Activated B cell treated with CpG ODN at 0.5 μM for 24 hours (primary cell): ENCODE measurements at places on chromosomes 7 and 10.

DNA sequence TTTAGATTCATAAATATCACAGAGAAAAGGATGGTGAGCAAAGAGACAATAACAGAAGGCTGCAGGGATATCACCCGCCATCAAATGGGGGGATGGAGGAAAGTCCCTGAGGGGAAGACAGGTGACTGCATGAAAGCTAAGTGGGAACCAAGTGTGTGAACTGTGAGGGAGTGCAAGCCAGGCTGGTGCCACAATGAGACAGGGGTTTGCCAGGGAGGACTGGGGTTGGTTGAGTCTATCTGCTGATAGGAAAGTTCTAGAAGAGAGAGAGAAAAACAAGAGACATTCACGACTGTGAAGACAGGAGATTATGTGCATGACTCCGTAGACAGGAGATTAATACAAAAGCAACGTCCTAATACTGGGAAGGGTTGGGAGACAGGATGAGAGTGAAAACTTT, 376.4 kb downstream of the PARD3 start:
- H3K27ac ChIP-seq: no peak overlapping the region
- H3K27me3 ChIP-seq: no peaks in the 10 kb centered on the region
- H3K4me3 ChIP-seq: no peak overlapping the region
- H3K4me1 ChIP-seq: no peaks in the 10 kb centered on the region

DNA sequence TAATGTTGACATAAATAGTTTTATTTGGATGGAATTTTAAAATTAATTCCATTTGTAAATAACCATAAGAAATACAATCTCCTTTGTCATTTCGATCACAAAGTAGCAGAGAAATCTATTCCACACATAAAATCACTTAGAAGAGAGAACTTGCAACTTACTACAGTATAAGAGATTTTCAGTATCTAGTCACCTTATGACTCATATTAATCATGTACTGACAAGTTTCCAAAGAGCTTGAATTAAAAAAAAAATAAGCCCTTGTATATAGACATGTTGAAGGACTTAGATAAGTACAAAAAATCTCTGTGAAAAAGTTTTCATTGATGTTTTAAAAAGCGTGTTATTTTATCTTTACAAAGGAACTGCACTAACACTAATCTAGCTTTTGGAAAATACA, 207.1 kb upstream of the ETV1 start:
- H3K4me3 ChIP-seq: no peak overlapping the region
- H3K36me3 ChIP-seq: no peaks in the 10 kb centered on the region
- DNase-seq: no peak
- H3K27me3 ChIP-seq: no peaks in the 10 kb centered on the region

GRCh38 chr10:108721874-108722273, 1201.4 kb downstream of the XPNPEP1 start:
- no peak overlapping the region for H3K4me3 ChIP-seq
- DNase-seq: no peak
- H3K27ac ChIP-seq: no peak overlapping the region
- no peaks in the 10 kb centered on the region for H3K4me1 ChIP-seq
- no peaks in the 10 kb centered on the region for H3K36me3 ChIP-seq

DNA sequence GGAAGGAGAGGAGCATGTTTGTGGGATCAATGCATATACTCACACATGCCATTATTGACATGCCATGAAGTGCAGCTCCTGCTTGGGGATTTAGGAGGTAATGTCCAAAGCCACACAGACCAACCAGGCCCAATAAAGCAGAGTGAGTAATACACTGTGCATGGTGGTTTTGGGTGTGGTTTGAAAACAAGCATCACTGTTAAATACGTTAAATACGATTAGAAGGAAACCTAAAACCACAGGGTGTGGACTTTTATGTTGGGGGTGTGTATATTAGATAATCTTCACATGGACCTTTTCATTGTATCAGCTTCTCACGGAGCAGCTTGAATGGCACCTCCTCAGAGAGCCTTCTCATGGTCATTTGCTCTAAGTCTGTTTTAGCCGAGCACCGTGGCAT, 10.4 kb upstream of the EIF3A start:
- H3K36me3 ChIP-seq: no peaks in the 10 kb centered on the region
- DNase-seq: no peak
- H3K27me3 ChIP-seq: no peaks in the 10 kb centered on the region
- peak overlapping the region; percentile 15 for H3K4me3 ChIP-seq

DNA sequence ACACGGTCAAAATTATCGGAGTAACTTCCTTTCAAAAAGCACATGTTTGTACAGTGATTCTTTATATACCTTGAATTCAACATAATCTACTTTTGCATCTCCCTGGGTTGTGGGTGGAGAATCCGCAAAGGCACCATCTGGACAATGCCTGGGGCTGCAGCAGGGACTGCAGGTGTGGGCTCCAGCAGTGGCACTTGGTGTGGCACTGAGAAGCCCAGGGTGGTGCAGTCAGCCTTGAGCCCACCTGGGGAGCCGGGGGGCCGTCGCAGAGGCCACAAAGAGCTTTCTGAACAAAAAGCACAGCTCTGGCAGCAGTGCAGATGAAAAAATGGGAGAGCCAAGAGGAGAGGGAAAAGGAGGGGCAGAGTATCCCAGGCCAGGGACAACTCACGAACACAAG, 22.2 kb downstream of the PARD3 start:
- peaks cover 3% of the 10 kb centered on the region for H3K27me3 ChIP-seq
- H3K4me3 ChIP-seq: no peak overlapping the region
- no peak for DNase-seq

GRCh38 chr10:62268027-62268398, 631 bp downstream of the RTKN2 start:
- H3K4me1 ChIP-seq: peaks cover 13% of the 10 kb centered on the region
- no peak overlapping the region for H3K27ac ChIP-seq
- DNase-seq: no peak

DNA sequence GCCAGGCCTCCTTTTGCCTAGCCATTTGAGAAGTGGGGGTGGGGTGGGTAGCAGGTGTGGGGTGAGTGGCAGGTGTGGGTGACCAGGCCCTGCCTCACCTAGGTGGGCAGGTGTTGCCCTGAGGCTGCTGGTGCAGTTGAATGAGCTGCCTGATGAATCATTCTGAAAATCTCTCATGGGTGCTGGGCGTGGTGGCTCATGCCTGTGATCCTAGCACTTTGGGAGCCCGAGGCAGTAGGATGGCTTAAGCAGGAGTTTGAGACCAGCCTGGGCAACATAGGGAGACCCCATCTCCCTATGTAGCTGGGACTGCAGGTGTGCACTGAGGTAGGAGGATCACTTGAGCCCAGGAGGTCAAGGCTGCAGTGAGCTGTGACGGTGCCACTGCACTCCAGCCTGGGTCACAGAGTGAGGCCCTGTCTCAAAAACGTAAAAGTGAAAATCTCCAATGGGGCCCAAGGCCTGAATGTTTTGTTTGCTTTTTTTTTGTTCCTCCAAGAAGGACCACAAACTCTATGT, 17.7 kb downstream of the TSPAN14 start:
- peaks cover 71% of the 10 kb centered on the region for H3K4me1 ChIP-seq
- H3K36me3 ChIP-seq: peaks cover 27% of the 10 kb centered on the region
- no peak for DNase-seq
- peak overlapping the region; percentile 44 for H3K4me3 ChIP-seq
- peak overlapping the region; percentile 90 for H3K27ac ChIP-seq

- peaks cover 5% of the 10 kb centered on the region for H3K27me3 ChIP-seq
- no peaks in the 10 kb centered on the region for H3K4me1 ChIP-seq
- H3K27ac ChIP-seq: no peak overlapping the region
- DNase-seq: no peak
These were observed 52.3 kb upstream of the WAC start for GRCh38 chr10:28480628-28480965.

DNA sequence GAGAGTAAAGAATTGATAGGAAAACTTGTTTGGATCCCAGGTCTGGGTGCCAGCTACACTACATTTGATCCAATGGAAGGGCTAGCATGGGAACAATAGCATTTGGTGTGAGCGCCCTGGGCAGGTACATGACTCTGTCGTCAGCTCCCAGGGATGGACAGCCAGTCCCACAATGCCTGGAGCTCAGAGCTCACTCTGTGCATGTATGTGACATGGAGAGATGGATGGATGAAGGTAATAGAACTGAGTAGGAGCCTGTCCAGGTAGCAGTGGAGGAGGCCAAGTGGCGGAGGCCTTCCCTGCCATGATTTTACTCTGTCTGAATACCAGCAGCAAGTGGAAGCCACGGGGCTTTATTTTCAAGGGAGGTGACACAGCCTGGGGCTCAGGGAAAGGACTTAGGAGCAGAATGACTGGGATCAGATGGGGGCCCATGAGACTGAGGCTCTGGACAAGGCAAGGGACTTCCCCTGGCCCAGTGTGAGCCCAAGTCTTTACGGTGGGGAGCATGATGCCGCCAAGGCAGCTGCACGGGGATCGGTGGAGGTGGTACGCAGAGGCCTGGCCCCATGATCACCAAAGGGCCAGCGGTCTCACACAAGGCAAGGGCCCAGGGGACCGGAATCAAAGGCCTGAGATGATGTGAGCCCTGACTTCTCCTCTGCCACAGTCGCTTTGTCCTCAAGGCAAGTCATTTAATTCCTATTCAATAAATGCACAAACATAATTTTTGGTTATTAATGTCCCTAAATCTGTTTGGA, 5.9 kb downstream of the PTPRE start:
- H3K36me3 ChIP-seq: no peaks in the 10 kb centered on the region
- H3K4me1 ChIP-seq: no peaks in the 10 kb centered on the region
- DNase-seq: no peak
- peaks cover 26% of the 10 kb centered on the region for H3K27me3 ChIP-seq
- no peak overlapping the region for H3K27ac ChIP-seq

DNA sequence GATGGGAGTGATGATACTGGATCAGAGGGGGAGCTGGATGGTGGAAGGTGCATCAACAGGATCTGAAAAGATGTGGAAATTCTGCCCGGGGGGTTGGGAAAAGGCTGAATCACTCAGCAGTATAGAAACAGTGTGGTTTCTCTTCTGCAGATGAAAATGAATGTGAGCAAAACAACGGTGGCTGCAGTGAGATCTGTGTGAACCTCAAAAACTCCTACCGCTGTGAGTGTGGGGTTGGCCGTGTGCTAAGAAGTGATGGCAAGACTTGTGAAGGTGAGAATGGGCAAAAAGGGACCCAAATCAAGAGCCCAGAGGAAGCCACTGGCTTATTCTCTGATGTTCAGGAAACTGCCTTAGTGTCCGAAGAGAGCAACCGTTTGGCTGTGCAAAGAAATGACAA, 12.9 kb downstream of the OIT3 start:
- no peak for DNase-seq
- H3K27me3 ChIP-seq: no peaks in the 10 kb centered on the region
- no peak overlapping the region for H3K4me3 ChIP-seq
- no peaks in the 10 kb centered on the region for H3K36me3 ChIP-seq

GRCh38 chr7:80088705-80089104, 45.9 kb upstream of the GNAI1 start:
- no peak overlapping the region for H3K4me3 ChIP-seq
- no peaks in the 10 kb centered on the region for H3K36me3 ChIP-seq
- H3K4me1 ChIP-seq: no peaks in the 10 kb centered on the region
- H3K27me3 ChIP-seq: no peaks in the 10 kb centered on the region
- H3K27ac ChIP-seq: no peak overlapping the region

- no peak for DNase-seq
- no peak overlapping the region for H3K4me3 ChIP-seq
- H3K27me3 ChIP-seq: peaks cover 7% of the 10 kb centered on the region
- no peak overlapping the region for H3K27ac ChIP-seq
These were observed 49.8 kb upstream of the SRRM3 start for GRCh38 chr7:76151932-76152331.

- no peaks in the 10 kb centered on the region for H3K27me3 ChIP-seq
- H3K27ac ChIP-seq: no peak overlapping the region
- peaks cover 74% of the 10 kb centered on the region for H3K36me3 ChIP-seq
- DNase-seq: no peak
These were observed 49.0 kb downstream of the WAC start for GRCh38 chr10:28581916-28582315.

GRCh38 chr7:115975766-115976165, 54.8 kb downstream of the TFEC start:
- H3K36me3 ChIP-seq: no peaks in the 10 kb centered on the region
- DNase-seq: no peak
- H3K27ac ChIP-seq: no peak overlapping the region
- no peaks in the 10 kb centered on the region for H3K27me3 ChIP-seq
- H3K4me1 ChIP-seq: no peaks in the 10 kb centered on the region

DNA sequence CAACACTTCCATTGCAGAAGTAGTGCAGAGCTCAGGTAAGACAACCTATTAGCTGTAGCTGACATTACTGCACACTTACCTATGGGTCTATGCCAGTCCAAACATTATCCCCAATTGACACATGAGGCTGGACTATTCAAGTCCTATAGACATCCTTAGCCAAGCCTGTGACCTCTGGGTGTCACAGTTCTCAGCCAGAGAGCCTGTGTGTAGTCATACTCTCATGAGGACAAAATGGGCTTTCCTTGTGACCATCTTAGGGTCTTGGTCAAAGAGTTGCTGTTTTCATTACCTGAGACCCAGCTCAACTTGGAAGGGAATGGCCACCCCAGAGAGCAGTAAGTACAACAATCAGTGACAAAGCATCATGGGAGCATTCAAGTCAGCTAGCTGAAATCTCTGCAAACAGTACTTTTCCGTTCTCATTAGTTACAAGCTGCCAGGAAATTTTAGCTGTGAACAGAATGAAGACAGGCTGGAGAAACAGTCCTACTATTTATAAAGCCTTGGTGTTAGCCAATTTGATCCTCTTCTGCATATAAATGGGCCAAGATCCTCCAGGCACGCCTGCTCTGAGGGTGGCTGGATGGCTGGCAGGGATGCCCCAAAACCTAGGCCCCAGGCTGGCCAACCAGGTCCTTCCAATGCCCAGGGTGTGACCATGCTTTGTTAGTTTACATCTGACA, 44.3 kb downstream of the NUDCD3 start:
- H3K4me1 ChIP-seq: peaks cover 41% of the 10 kb centered on the region
- H3K27me3 ChIP-seq: no peaks in the 10 kb centered on the region
- DNase-seq: no peak

GRCh38 chr10:76138286-76138685, 706.9 kb downstream of the LRMDA start:
- no peaks in the 10 kb centered on the region for H3K27me3 ChIP-seq
- no peaks in the 10 kb centered on the region for H3K4me1 ChIP-seq
- no peak for DNase-seq
- no peak overlapping the region for H3K4me3 ChIP-seq
- no peak overlapping the region for H3K27ac ChIP-seq

DNA sequence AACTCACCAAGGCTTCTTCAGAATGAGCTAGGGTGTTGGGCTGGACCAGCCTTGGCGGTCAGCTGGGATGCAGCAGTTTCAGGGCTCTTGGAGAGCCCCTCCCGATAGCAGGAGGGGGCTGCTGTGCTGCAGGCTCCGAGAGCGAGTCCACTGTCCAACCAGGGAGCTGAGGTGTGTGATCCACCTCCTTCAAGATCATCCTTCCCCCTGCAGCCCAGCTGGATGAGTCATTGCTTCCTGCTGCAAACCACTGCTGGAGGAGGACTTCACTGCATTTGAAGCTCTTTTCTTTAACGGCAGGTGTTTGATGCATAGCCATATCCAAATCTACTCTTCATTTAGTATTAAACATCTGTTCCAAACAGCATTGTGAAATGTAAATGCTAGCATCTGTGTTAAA, 54.2 kb upstream of the EBF3 start:
- H3K36me3 ChIP-seq: no peaks in the 10 kb centered on the region
- H3K4me3 ChIP-seq: no peak overlapping the region
- no peak for DNase-seq
- no peaks in the 10 kb centered on the region for H3K4me1 ChIP-seq
- H3K27ac ChIP-seq: no peak overlapping the region

GRCh38 chr7:50812841-50813475, 30.3 kb upstream of the GRB10 start:
- no peak for DNase-seq
- no peaks in the 10 kb centered on the region for H3K36me3 ChIP-seq
- H3K4me1 ChIP-seq: no peaks in the 10 kb centered on the region
